ENCODE measurements at places on chromosomes 3 and 15.

DNA sequence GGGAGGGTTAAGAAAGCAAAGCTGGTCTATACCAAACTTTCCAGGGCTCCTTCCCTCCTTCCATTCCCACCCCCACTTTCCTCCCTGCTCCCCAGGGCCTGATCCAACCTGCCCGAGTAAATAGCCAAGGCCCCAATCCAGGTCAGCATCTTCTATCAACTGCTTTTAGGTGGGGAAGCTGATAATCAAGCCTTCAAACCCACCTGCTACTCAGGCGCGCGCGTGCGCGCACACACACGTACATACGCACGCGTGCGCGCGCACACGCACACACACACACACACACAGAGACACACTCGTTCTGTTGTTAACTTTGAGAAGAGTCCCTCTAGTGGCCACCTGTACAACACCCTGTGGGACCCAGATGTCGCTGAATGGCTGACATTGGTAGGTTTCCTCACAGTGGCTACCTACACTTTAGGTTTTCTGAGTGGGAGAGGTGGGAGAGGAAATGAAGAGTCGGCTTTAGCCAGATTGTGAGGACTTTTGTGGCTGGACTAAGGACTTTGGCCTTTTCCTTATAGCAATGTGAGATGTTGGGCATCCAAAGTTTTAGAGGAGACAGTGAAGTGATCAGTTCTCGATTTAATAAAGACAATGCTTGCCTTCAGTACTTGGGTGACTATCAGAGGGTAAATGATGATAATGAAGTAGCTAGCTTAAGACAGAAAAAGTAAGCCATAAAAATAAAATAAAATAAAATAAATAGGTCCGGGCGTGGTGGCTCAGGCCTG lies 179.9 kb upstream of the C2CD4B start:
- DNase-seq, result peak; percentile 43

- DNase-seq, result no peak
Measured at GRCh38 chr3:157147099-157147803, 12.7 kb downstream of the CCNL1 start.

DNA sequence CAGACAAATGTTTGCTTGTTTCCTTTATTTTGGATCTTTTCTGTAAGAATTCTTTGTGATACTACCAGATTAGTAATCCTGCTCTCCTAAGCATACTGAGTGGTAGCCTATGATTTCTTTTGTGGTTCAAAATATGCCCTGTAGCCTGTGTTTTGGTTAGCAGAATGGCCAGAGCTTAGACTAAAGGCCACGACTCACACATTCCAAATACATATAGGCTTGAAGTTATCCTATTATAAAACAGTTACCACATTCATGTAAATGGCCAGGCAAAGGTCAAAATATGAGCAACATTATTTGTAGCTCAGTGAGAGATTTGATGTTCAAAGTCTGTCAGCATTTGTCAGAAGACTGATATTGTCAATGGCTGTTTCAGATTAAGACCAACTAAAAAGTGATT lies 84.5 kb downstream of the MITF start:
- peak; percentile 9 for DNase-seq

- no peak for DNase-seq
Measured at GRCh38 chr15:63436341-63436740, 54.7 kb upstream of the CA12 start.

DNA sequence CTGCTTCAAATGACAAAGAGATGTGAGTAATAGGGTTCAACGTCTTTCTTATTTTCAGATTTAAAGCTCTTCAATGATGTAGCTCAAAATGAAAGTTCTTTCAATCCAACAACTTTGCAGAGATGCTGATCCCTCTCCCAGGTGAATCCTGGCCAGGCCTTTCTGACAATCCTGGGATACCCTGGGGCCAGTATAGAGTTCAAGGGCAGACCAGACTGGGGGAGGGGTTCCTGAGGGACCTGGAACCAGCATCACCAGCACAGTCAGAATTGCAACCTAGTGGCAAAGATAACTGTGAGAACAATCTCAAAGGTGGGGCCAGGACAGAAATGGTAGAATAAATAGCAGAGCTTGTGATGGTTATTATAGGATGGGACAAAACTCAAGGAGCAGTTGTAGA lies 19.7 kb upstream of the NCK1 start:
- no peak for DNase-seq

GRCh38 chr15:31843426-31844055 lies 186.8 kb upstream of the CHRNA7 start:
- DNase-seq, result no peak

DNA sequence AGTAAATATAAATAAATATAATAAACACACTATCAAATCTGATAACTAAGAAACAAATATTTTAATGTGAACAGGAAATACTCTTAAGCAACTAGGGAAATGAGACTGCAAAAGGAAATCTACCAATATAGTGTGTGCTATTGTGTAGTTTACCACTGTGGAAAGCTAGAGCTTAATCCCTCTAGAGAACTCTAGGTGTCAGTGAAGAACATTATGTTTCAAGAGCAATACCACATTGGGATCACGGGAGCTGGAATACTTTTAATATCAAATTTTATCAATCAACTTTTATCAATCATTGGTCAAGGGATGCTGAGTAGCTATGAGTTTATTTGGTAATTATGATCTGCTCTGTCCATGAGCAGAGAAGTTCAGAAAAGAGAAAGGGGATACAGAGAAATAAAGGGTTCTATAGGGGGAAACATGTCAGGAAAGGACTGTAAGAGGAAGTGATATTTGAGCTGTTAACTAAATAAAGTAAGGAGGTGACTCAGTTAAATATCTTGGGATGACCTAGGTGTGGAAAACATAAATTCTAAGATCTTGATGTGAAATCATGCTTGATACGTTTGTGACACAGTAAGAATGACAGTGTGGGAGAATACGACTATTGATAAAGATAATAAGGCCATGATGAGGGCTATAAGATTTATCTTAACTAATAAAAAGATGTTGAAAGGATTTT lies 762.2 kb upstream of the ALCAM start:
- peak; percentile 4 for DNase-seq

DNA sequence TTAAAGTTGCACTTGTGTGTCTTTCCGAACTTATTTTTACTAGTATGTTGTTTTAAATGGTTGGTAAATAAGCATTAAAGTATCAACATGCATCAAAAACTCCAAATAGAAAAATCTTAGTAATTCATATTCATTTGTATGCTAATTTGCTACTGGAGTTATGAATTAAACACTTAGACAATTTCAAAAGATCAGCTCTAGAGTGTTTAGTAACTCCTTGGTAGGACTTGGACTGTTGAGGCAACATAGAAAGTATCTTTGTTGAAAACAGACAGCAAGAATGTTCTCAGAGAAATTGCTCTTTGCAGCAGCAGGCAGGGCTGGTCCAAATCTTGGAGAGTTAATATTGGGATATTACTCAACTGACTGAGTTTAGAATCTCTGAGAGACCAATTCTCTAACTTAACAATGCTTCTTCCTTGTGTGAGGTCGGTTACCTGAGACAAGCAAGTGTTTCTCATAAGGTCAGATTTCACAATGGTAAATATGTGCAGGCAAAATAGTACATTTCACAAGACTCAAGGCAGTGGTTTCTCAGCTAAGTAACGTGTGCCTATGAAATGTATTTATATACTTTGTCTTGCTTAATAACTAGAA lies 147.8 kb upstream of the IL12A start:
- DNase-seq, result no peak

DNA sequence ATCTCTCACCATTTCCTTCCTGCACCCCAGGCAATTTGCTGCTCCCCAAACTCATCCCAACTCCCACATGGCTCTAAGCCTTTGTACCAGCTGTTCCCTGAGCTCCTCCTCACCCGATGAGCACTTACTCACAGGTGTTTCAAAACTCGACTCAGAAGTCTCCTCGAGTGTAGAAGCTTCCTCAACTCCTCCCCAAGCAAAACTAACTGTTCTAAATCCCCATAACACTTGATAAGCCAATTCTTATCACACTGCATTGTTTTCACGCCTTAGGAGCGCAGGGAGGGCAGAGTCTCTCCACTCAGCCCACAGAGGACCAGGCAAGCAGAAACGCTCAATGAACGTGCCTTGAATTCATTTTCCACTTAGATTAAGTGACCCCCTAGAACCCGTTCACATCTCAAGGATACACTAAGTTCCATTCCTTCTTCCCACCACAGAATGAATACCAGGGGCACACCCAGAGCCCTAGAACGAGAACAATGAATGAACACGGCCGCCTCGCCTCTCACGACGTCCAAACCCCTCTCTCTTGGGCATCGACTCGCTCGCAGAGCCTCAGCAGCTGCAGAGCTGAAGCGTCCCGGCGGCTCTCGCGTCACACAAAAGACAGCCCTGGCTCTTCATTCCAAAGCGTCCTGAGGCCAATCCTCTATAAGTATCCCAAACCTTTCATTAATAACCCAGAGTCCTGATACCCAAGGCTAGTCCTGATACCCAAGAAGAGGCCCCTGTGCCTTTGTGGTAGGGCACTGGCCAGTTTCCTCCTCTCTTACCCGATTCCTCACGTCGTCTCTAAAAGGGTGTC lies 1.1 kb downstream of the RAF1 start:
- DNase-seq, result peak; percentile 51

- no peak for DNase-seq
Measured at GRCh38 chr3:144058713-144059112, 87.1 kb downstream of the DIPK2A start.

GRCh38 chr3:30231277-30232141 lies 374.9 kb upstream of the TGFBR2 start:
- DNase-seq, result peak; percentile 97

- no peak for DNase-seq
Measured at GRCh38 chr3:172848910-172849309, 98.4 kb downstream of the ECT2 start.

DNA sequence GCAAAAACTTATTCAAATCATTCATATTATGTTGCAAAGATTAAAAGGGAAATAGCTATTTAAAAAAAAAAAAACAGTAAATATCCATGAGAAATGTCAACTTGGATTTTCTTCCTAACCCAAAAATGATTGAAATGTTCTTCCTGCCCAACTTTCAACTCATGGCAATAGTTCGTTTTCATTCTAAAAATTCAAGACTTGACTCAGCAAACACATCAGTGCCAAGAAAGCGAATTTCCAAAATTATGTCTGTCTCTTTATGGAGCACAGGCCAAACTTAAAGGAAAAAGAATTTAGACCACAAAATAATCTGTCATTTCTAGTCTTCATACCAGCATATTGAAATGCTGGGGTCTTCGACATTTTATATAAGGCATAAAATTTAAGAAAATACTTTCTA lies 63.7 kb downstream of the MAGI1 start:
- no peak for DNase-seq

DNA sequence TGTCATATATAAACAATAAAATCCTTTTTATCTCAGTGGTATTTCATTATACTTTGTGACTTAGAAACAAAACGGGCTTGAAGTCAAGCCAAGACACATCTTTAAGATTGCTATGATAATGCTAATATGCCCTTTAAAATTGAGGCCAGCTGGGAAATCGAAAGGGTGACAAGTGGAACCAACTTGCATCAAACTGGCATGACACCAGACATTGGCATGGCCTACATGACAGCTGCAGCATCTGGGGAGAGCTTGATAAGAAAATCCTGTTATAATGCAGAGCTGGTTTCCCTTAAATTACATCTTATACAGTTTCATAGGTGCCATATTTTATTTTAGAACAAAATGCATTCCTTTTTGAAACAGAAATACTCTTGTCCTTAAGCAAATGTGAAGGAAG lies 325.2 kb downstream of the ZBBX start:
- DNase-seq, result no peak

DNA sequence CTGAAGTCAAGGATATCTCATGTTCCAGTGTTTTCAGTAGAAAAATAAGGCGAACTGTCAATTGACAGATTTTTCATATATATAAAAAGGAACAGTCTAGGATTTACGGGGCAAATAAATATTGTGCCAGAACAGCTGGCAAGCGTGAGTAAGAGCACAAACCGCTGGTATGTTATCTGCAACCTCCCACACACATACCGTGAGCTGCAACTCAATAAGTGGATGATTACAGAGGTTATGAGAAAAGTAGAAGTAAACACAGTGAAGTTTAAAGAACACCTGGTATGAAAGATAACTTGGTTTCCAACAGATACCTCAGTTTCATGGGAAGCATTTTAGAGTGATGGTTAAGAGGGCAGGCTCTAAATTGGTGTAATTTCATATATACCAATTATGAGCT lies 733.4 kb downstream of the TUSC7 start:
- DNase-seq, result no peak

- DNase-seq, result peak; percentile 31
Measured at GRCh38 chr15:32981536-32981935, 213.0 kb downstream of the FMN1 start.

DNA sequence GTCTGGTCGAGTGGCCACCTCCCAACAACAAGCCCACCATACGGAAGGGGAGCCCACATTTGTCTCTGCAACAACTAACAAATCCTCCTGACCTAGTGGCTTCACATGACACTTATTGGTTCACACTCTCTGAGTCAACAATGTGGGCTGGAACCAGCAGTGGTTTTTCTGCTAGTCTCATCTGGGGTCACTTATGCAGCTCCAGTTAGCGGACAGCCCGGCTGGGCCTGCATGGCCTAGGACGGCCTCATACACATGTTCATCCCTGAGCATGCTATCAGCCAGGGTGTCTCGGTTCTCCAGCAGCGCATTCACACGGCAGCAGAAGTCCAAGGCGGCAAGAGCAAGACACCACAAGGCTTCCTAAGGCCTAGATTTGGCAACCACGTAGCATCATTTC lies 281.7 kb downstream of the XXYLT1 start:
- no peak for DNase-seq

- DNase-seq, result no peak
Measured at GRCh38 chr3:128168836-128169235, 15.6 kb downstream of the EEFSEC start.

- no peak for DNase-seq
Measured at GRCh38 chr3:119630128-119630879, 30.1 kb downstream of the POPDC2 start.

DNA sequence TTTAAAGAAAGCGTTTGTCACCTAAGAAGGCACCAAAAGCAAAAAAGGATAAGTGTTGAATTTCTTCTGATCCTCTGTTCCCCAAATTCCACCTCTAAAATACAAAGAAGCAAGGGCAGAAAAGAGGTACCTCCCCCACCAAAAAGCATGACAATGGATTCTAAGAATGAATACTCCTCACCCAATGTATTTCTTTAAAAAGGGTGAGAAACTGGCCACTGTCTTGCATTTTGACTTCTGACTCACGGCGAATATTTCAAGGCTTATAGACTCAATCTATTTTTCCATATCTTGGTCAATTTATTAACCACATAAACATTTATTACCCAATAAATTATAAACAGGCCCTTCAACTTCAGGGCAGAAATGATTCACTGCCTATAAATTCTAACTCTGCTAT lies 131.1 kb downstream of the NR1I2 start:
- no peak for DNase-seq

DNA sequence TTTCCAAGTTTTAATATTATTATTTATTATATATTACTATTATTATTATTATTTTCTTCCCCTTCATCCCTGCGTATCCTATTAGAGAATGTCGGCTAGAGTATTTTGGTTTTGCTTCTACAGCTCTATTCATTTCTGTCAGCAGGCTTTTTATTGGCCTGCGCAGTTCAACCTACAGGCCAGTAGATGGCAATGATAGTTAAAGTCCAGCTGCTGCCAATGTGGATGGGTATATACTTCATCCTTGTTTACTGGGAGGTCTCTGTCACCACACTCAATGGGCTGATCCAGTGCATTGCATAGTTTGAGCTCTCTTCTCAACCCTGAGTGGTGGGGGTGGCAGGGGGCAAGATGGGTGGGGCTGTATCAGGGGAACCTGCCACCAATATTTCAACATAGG lies 799.8 kb downstream of the NSUN3 start:
- peak; percentile 3 for DNase-seq

- peak; percentile 50 for DNase-seq
Measured at GRCh38 chr3:194561306-194561974, 71.8 kb downstream of the TMEM44 start.
